NCI-H524 (cell line): ENCODE measurements at places on chromosomes 3 and 15.

GRCh38 chr3:114481113-114481512, 187.3 kb downstream of the TIGIT start:
- DNase-seq: no peak

- peak; percentile 93 for DNase-seq
Observed at GRCh38 chr3:50442945-50443579, 60.4 kb downstream of the CACNA2D2 start.

DNA sequence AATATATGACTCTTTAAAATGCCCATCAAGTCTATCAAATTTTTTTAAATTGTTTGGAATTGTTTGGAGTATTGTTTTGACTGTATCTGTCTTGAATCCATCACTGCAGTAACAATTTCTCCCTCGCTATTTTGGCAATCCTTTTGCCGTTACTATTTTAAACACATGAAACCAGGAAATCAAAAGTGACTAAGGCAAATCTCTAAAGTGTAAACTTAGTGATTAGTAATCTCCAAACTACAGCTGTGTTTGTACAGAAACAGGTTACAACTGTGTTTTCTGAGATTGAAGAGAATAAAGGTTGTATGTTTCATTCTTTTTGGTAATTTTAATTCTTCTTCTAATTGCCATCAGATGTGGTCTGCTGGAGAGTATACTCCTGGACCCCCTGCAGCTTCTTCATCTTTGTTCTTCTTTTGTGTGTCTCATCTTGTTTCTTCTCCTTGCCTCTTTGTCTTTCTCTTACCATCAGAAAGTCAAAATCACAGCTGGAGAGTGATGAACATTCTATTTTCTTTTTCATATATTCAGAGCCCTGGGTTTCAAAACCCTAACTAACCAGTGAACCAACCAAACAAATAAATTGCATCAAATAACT, 465.4 kb downstream of the RBMS3 start:
- no peak for DNase-seq

- DNase-seq: no peak
Observed at GRCh38 chr3:45870099-45870498, 16.2 kb upstream of the CCR9 start.

DNA sequence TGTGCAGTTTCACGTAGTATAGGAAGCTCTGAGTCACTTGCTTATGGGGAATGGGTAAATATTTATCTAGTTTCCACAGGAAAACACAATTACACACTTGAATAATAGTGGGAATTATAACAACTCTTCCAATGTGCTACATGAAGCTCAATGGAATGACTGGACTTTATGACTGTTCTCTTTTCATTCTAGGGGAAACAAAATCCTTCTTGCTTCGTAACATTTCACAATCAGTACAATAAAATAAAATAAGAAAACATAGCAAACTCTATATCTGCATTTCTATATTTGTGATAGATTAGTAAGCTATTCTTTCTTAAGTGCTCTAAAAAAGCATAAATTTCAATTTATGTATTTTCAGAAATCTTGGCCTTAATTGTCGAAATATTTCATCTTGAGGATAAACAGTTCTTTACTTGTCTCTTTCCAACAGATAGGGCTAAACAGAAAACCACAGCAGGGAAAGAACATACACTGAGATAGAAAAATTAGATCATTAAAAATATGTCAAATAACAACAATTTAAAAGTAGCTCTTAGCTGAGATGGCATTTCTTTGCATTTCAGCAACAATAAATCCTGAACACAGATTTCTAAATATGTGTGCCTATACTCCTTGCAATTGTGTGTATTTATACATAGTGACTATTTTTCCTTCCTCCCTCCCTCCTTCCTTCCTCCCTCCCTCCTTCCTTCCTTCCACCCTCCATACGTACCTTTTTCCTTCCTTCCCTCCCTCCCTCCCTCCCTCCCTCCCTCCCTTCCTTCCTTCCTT, 395.5 kb upstream of the KCNMB2 start:
- no peak for DNase-seq

- DNase-seq: peak; percentile 83
Observed at GRCh38 chr3:632571-633170, 436.1 kb downstream of the CHL1 start.

- DNase-seq: no peak
Observed at GRCh38 chr3:14877469-14877868, 58.7 kb downstream of the FGD5 start.

GRCh38 chr3:130700541-130700940, 46.1 kb downstream of the PIK3R4 start:
- DNase-seq: no peak

DNA sequence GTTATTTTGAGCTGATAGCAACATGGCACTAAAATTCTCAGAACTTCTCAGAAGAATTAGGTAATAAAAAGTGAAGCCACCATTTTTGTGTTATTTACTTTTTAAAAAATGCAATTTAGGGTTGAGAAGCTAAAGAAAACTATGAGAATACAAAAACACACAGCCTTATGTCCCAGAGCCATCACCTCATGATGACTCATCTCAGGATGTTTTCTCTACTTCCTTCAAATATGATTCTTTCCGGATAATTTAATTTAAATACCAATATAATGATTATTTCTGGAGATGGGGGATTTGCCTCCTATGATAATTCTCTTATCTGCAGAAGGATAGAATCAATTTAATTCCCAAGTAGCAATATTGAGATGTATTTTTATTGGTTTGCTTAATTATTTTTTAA, 105.6 kb upstream of the BFSP2 start:
- DNase-seq: no peak

DNA sequence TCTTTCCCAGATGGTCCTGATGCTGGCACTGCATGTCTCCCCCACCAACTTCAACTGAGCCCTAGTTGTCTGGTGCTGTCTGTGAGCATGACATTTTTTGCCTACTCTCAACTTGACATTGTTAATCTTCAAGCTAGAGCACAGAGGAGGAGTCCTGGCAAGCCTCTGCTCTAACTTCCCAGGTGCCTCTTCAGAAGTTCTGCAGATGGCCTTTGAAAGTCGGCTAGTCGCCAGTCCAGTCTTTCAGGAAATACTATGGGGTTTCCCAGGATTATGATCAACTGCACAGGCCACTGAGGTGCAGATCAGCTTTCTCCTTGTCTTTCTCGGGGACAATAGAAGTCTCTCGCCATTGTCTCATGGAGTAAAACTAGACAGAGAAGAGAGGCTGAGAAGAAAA, 86.7 kb downstream of the ST8SIA2 start:
- DNase-seq: no peak

- DNase-seq: no peak
Observed at GRCh38 chr3:58215317-58216025, 4.7 kb upstream of the DNASE1L3 start.

- no peak for DNase-seq
Observed at GRCh38 chr15:93614386-93615104, 525.5 kb upstream of the RGMA start.

DNA sequence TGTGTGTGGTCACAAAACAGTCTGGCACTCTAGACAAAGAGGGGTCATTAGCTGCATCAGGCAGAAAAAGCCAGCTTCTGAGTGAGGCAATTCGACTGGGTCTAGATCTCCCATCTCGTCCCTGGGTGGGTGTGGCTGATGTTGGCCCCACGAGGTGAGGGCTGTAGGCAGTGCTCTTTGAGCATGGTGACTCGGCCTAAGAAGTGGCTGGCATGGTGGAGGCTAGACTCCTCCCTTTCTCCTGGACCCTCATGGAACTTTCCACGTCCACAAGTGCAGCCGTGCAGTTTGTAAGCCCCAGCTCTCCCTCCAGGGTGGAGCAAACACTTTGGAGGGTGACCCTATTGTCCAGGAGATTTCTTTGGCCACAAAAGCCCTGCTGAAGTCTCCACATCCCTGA, 134.1 kb downstream of the OPA1 start:
- no peak for DNase-seq

GRCh38 chr3:16768014-16768413, 116.7 kb upstream of the PLCL2 start:
- no peak for DNase-seq

GRCh38 chr3:140294058-140294457, 359.1 kb downstream of the CLSTN2 start:
- DNase-seq: no peak

DNA sequence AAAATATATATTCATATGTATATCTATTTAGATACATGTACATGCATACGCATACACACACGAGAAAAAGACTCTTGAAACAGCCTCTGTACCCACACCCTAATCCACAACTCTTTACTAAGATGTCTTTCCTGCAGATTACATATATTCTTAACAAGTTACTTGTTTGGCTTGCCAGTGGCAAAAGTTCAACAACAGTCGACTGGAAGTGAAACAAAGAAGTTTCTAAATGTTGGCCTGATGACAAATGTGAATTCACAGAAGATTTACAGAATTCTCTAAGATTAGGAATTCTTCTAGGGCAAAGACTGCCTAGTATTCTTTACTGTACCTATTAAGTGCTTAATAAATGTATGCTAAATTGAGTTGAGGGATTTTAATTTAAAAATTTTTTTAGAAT, 116.8 kb downstream of the CDIN1 start:
- DNase-seq: no peak

- peak; percentile 8 for DNase-seq
Observed at GRCh38 chr3:135706758-135707375, 258.7 kb upstream of the PPP2R3A start.

- no peak for DNase-seq
Observed at GRCh38 chr3:104673981-104674380, 692.7 kb upstream of the ALCAM start.

DNA sequence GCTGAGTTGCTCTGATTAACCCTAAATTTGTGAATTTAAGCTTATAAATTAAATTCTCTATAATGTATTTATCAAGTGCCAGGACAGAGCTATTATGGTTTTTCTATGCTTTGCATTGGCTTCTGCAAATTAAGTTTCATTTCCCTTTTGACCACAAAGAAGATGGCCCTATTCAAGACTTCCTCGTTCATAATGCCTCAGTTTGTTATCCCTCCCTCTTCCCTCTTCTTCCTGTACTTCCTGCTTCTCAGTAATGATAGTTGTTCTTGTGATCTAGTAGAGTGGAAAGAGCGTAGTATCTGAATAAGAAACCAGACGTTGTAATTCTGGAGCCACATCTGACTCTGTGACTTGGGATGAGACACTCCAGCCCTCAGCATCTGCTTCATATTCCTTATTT, 118.7 kb downstream of the CACNA1D start:
- no peak for DNase-seq

DNA sequence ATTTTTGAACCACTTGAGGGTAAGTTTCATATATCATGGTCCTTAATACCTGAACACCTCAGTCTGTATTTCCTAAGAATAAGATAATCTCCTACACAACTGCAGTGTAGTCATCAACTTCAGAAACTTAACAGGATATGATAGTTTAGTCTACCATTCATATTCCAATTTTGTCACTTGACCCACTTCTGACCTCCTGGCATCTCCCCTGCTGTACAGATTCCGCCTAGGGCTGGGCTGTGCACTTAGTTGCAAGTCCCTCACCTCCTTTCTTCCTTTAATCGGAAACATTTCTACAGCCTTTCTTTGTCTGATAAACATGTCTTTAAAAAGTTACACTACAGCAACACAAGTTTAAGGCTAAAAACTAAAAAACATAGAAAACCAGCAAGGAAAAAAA, 218.4 kb upstream of the SLCO3A1 start:
- no peak for DNase-seq

DNA sequence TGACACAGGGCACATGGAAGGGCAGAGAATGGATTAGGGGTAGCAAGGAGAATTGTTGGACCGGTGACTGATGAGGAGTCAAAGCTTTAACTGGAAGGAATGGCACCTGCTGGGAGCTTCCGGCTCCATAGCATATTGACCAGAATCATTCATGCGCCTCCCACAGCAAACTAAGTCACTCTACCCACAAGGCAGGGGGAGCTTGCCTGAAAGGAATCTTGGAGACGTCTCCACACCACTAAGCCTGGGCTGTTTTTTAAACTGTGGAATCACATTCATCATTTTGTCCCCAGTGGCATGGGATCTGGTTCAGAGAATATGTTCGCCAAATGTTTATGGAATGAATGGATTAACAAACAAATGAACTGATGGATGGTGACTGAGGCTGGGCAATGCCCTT, 57.0 kb upstream of the ITGA11 start:
- DNase-seq: no peak

- no peak for DNase-seq
Observed at GRCh38 chr3:4426261-4426781, 40.7 kb downstream of the SUMF1 start.

DNA sequence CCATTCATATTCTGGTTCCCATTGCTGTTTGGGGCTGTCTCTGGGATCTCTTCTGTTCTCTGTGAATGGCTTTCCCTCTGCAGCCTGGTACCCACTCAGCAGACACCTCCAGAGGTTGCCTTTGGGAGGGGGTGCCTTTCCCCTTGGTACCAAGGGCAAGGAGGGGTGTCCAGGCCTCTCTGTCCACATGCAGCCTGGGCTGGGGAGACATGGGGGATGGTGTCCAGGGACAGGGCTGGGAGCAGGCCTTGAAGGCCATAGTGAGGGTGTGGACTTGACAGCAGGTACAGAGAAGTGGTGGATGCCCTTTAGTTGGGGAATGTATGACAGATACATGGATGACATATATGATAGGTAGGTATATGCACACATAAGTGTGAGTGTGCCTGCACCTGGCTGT, 83.7 kb downstream of the PLXNA1 start:
- DNase-seq: no peak

DNA sequence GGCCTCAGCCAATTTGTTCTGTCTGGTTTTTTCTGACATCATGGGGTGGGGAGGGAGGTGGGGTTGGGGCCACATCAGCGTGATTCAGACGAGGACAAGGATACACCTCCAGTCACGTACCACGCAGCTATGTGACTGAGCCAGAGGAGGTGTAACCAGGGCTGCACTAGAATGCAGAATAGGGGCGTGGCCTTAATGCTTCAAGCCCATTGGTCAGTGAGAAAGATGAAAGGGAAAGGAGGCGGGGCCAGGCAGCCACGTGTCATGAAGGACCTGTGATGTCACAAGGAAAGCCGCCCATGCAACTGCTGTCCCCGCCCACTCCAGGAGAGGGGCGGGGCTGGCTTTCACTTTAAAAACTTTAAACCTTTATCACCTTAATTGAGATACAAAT, at the start of gene GOLGA6L2:
GOLGA6L2 (minus strand) TSS at position 137 of the 394 bp plus-strand sequence; CDS start at position 75, 62 bp downstream.
- no peak for DNase-seq

- DNase-seq: no peak
Observed at GRCh38 chr3:68963891-68964290, 31.5 kb upstream of the TAFA4 start.

GRCh38 chr3:98172621-98173020, 6.1 kb downstream of the OR5H15 start:
- peak; percentile 78 for DNase-seq
